OCI-M1 (cell line): ENCODE measurements at places on chromosomes 5 and 9.

DNA sequence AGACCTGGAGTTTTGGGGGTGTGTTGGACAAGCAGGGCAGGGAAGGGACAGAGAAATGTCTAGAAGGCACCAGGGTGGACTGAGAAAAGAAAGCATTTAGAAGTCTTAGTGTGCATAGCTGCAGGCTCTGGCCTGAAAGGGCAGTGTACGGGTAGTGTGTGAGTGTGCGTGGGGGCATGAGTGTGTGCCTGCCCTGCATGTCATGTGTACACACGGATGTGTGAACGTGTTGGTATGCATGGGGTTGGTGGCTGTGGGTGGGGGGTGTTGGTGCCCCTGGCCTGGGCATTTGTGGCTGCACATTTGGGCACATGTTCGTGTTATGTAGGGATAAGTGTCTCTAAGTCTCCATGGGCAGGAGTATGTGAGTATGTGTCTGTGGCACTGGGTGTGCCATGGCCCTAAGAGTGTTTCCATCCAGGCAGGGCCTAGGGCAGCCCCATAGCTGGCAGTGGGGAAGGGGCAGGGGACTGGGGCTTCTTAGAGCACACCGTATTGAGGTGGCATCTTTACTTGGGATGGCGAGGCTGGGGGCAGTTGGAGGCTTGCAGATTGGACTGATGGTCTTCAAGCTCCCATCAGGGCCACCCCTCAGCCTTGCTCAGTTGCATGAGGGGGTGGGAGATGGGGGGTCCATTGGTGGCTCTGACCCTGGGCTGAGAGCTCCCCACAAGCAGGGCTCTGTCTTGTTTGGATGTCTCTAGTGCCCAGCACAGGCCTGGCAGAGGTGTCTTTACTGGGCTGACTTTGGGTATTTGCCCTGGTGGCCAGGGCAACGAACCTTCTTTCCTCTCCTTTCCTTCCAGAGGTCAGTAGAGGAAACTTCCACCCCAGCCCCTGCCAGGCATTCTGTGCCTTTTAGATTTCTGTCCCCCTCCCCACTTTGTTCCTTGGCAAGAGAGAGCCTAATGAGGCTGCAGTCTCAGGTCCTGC, 15.0 kb downstream of the PSD2 start:
- no peak for DNase-seq

- DNase-seq, result no peak
These were observed at the start of gene OGN for GRCh38 chr9:92404042-92404836. Gene OGN, minus strand, starts transcription at chr9:92404578. Its CDS starts 1,171 bp downstream, at chr9:92403407.

GRCh38 chr5:139662617-139663016, 14.5 kb downstream of the CXXC5 start:
- DNase-seq, result no peak

DNA sequence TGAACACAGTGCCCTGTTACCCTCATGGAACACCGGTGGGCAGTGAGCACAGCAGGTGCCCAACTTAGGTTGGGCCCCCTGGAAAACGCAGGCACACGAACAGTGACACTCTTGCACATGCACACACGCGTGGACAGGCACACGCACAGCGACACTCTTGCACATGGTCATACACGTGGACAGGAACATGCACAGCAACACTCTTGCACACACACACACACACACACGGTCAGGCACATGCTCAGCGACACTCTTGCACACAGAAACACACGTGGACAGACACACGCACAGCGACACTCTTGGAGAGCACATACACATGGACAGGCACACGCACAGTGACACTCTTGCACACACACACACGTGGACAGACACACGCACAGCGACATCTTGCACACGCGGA, 559.4 kb upstream of the ADAMTS16 start:
- DNase-seq, result no peak
